ENCODE measurements at places on chromosomes 5 and 9. TPM values are rescaled to one million over a fixed set of nuclear protein-coding genes. Genes with fewer than 3 reads are reported as not detected.

GNA14 gene
- total RNA-seq: 26.3 TPM

RUSC2 gene
- 27.7 TPM for total RNA-seq

WNT8A gene
- not detected for total RNA-seq

IL13 gene
- not detected for total RNA-seq

THG1L gene
- total RNA-seq: 12.8 TPM

ADGRD2 gene
- not detected for total RNA-seq

TMC1 gene
- total RNA-seq: not detected

FOXD1 gene
- 1.6 TPM for total RNA-seq

SLC6A19 gene
- not detected for total RNA-seq

LRSAM1 gene
- total RNA-seq: 19.6 TPM

PSAT1 gene
- 13.4 TPM for total RNA-seq

SLC1A1 gene
- total RNA-seq: 48.4 TPM

DNAI1 gene
- 0.89 TPM for total RNA-seq

PCDHA9 gene
- total RNA-seq: 0.54 TPM

HMCN2 gene
- 2.1 TPM for total RNA-seq

IFNA13 gene
- total RNA-seq: not detected

KIF12 gene
- total RNA-seq: 21.5 TPM

TYRP1 gene
- total RNA-seq: not detected

ZNF658 gene
- total RNA-seq: 8.6 TPM

SLC6A3 gene
- 0.54 TPM for total RNA-seq

ADAMTSL1 gene
- total RNA-seq: 5.3 TPM

JAK2 gene
- 13.9 TPM for total RNA-seq

PLAC8L1 gene
- not detected for total RNA-seq

PAPPA gene
- total RNA-seq: 5.0 TPM

CTSV gene
- total RNA-seq: 0.89 TPM

FCN2 gene
- 16.5 TPM for total RNA-seq

ZNF608 gene
- 34.2 TPM for total RNA-seq

ZFR gene
- total RNA-seq: 109 TPM

IRX4 gene
- not detected for total RNA-seq

MSX2 gene
- total RNA-seq: 0.29 TPM
